ENCODE measurements at places on chromosomes 7 and 10.

DNA sequence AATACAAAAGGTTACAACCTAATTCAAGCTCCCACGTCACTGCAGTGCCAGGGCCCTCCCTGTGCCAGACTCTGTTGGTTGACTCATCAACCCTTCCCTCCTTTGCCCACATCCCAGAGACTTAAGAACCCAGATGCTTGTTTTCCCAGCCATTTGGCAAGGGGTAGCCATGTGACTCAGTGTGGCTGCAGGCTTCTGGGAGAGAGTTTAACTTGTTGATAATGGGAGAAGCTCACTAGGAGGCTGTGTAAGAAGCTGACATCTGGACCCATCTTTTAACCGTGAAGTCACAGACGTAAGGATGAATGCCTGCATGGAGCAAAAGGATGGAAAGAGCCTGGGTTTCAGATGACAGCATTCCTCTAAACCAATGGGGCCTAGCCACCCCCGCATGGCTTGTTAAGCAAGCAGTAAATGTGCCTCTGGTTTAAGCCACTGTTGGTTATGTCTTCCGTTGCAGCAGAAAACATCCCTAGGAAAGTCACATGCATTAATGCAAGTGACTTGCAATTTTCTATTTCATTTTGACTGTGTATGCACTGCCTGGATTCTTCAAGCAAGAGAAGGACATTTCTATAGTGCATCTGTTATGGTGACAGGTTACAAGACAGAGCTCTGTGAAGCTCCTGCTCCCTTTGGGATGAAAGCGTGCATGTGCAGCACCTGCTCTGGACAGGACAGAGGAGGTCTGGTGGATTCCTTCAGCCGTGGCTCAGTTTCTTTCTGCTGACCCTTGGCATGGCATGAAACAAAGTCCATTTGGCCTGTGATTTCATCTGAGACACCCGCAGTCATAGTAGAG lies 57.5 kb upstream of the CREB5 start:
- DNase-seq, result peak; percentile 77

DNA sequence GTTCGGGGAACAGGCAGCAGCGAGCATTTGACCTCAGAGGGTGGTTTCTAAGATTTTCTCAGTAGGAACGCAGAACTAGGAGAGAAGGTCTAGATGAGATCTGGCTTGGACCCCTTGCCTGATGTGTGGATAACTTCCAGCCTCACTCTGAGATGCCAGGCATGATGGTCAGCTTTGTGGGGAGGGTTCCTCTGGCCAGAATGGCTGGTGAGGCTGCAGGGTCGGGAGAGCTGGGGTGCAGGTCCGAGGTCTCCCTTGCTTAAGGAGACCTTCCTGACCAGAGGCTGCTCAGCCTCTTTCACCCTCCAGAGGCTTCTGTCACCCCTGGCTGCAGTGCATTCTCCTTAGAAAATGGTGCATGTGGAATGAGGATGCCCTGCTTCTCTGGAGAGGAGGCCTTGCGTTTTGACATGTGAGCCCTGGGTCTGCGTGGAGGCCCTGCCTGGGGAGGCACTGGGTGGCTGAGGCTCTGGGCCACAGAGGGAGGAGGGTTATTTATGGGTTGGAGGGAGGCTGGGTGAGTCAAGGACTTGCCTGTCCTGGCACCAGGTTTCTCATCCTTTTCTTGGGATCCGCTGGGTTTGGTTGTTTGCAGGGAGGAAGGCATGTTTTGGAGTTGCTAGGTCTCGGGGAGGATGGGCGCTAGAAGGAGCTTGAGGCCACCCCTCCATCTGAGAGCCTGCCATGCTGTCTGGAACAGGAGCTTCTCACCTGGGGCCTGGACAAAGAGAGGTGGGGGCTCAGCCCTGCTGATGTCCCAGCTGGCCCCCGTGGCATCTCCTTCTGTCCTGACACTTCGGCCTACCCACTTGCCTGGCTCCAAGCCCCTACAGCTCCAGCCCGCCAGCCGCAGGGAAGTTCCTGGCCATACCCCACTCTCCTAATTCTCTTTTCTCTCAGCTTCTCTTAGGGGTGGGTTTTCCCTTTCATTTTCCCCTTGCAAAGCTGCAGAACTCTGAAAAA lies 3.9 kb downstream of the FAM241B start:
- DNase-seq, result no peak

GRCh38 chr10:32023264-32023663 lies 33.0 kb downstream of the KIF5B start:
- DNase-seq, result no peak

- no peak for DNase-seq
Observed at GRCh38 chr10:92323079-92323478, 32.1 kb downstream of the MARCHF5 start.

- DNase-seq, result no peak
Observed at GRCh38 chr10:71263376-71263775, 51.0 kb downstream of the UNC5B start.

- no peak for DNase-seq
Observed at GRCh38 chr7:42907316-42907715, 4.6 kb downstream of the C7orf25 start.

- no peak for DNase-seq
Observed at GRCh38 chr10:46239247-46239646, 47.5 kb upstream of the ANTXRL start.

DNA sequence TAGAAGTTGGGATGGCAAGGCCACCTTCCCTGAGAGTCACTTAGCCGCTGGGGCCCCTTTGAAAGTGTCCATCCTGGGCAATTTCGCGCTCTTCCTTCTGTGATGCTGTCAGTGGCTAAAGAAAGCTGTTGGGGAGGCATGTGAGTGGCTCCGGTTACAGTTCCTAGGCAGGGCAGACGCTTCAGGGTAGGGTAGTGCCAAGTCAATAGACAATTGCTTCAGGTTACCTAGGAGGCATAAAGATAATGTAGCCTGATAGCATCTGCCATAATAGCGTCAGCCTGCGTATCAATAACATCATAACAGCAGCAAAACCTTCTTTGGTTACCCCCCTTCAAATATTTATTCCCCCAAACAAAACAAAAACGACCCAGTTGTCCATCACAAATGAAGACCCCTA lies at the start of gene FAM107B:
TSS of gene FAM107B (minus strand) at position 101 of the 400 bp plus-strand sequence. CDS start 234 bp downstream, outside the sequence.
- no peak for DNase-seq

GRCh38 chr10:102395400-102396316 lies at the start of gene NFKB2:
Gene NFKB2, plus strand, starts transcription at chr10:102395705. Its CDS starts 255 bp downstream, at chr10:102395960.
- peak; percentile 54 for DNase-seq

DNA sequence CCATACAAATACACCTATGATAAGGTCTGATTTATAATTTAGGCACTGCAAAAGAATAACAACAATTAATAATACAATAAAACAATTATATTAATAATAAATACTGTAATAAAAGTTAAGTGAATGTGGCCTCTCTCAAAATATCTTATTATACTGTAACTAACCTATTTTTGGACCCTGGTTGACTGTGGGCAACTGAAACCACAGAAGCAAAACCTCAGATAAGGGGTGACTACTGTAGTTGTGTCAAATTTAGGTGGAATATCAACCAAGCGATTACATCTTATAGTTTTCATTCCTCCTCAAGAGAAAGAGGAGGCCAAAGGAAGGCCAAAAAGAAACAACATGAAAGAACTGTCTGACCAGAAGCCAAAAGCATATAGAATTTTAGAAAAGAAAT lies 103.9 kb downstream of the SKAP2 start:
- DNase-seq, result no peak

- no peak for DNase-seq
Observed at GRCh38 chr7:9082203-9082602, 648.8 kb downstream of the NXPH1 start.

DNA sequence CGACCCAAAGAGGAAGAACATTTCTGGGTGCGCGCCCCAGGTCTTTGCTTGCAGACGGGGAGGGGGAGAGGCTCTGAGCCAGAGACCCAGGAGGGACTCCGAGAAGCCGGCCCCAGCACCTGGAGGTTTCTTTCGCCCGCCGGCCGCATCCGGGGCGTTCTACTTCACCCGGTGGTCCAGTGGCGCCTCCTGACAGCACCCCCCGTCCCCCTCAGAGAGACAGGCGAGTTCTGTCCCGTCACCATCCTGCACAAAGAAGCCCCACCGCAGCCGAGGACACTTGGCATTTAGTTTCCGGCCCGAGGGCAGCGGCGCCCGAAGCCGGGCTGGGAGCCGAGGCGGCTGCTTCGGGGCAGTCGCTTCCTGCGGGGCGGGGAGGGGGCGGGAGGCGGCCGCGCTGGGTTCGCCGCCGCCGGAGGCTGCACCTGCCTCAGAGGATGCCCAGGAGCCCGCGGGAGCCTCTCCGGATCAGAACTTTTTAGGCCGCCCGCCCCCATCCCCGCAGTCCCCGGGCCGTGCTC lies at the start of gene TMEM178B:
TSS of gene TMEM178B (plus strand) at position 424 of the 521 bp plus-strand sequence.
- DNase-seq, result no peak

GRCh38 chr10:124092860-124093773 lies at the start of gene CHST15:
Gene CHST15, minus strand, starts transcription at chr10:124093598. Its CDS starts 47,386 bp downstream, at chr10:124046212.
- DNase-seq, result peak; percentile 0

DNA sequence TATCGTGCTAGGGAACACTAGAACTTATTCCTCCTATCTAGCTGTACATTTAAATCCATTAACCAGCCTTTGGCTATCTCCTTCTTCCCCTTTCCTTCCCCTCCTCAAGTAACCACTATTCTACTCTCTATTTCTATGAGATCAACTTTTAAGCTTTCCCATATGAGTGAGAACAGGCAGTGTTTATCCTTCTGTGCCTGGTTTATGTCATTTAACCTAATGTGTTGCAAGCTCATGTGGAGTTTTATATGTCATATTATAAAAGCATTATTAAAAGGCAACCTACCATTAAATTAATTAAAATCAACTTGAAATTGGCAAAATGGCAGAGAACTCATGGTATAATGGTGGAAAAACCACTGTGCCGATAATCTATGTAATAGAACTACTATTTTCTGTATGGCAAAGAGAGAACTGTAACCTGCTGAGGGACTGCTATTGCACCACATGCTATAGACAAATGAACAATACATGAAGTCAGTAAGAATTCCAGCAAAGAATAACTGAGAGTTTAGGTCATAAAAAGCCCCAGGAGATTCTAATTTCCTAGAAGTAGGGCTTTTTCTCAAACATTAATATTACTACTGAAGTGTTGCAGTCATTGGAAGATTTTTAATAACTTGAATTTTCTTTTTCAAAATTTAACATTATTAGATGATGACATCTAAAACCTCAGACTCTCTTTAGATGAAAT lies 81.8 kb downstream of the LRRN3 start:
- no peak for DNase-seq

DNA sequence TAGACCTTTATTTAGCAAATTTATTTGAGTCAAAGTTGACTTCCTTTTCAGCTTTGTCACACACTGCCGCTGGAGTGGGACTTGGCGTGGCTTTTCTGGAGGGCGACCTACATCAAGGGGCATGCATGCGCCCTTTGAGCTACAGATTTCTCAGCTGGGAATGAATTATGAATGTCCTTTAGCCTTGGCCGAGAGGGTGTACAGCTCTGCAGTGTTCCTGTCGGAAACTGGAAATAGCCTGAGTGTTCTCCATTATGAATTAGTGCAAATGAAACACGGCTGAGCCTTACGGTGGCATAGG lies 79.7 kb downstream of the GLRX3 start:
- no peak for DNase-seq

DNA sequence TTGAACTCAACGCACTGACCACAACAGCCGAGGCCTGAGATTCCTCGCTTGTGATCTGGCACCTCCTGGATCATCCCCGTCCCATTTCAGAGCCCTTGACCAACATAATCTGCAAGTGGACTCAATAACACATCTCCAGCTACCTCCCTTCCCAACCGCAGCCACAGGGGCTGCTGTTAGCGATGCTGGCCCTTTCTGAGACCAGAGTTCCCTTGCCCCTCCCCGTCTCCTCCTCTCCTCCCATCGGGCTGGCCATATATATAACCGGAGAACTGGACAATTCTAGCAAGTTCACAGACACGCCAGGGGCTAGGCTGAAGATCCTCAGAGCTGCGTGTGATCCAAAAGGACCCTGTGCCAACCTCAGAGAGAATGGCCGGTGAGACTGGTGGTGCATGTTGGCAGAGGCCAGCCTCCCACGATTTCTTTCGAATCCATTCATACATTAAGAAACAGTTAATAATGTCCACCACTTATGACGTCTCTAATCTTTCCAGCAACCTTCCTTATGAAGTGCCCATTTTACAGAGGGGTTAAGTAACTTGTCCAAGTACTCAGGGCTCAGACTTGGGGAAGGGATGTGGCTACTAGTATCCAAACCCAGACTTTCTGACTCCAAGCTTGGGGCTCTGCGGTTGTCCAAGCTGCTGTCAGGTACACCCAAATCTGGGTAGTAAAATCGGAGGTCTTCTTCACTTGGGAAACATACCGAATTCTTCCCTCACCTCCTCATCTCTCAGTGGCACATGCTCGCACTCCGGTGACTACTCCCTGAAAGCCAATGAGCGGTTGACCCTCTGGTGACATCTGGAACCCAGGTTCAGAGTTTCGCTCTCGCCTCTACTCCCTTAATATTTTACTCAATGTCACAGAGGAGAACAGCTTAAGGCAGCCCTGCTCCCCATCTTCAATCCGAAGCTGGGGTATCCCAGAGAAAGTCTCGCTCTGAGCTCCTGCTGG lies 11.2 kb upstream of the FEZF1 start:
- no peak for DNase-seq

GRCh38 chr7:116230191-116231005 lies 20.1 kb downstream of the TES start:
- DNase-seq, result no peak

DNA sequence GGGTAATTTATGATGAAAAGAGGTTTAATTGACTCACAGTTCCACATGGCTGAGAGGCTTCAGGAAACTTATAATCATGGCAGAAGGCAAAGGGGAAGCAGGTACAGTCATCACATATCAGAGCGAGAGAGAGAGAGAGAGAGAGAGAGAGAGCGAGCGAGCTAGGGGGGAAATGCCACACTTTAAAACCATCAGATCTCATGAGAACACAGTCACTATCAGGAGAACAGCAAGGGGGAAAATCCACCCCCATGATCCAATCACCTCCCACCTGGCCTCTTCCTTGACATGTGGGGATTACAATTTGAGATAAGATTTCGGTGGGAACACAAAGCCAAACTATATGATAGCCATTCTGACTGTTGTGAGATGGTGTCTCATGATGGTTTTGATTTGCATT lies 576.3 kb downstream of the GFRA1 start:
- no peak for DNase-seq

DNA sequence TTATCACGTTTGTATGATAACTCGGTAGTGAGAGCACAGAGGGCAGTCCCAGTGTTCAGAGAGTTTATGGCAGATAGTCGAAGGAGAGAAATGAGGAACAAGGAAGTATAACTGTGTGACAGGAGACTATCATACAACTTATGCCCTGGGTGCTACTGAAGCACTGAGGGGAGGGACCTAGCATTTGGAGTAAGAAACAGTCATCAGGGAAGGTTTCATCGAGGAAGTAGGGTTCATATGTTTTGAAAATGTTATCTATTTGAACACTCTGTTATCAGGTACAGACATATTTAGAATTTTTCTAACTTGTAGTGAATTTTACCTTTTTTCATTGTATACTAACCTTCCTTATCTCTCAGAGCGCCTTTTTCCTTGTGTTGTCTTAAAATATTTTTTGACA lies 1214.4 kb upstream of the C7orf33 start:
- DNase-seq, result no peak

- DNase-seq, result no peak
Observed at GRCh38 chr10:112981553-112981952, 31.5 kb downstream of the TCF7L2 start.

Measured in fibroblast of skin of left quadriceps (primary cell).